Stimulated activated memory B cell treated with anti-CD40 and anti-IgM and Interleukin-4, amounts not matched to agents 10 μg/mL and 1 μg/mL and 100 μg/mL, for 72 hours (primary cell): ENCODE measurements at places on chromosomes 1 and 21.

DNA sequence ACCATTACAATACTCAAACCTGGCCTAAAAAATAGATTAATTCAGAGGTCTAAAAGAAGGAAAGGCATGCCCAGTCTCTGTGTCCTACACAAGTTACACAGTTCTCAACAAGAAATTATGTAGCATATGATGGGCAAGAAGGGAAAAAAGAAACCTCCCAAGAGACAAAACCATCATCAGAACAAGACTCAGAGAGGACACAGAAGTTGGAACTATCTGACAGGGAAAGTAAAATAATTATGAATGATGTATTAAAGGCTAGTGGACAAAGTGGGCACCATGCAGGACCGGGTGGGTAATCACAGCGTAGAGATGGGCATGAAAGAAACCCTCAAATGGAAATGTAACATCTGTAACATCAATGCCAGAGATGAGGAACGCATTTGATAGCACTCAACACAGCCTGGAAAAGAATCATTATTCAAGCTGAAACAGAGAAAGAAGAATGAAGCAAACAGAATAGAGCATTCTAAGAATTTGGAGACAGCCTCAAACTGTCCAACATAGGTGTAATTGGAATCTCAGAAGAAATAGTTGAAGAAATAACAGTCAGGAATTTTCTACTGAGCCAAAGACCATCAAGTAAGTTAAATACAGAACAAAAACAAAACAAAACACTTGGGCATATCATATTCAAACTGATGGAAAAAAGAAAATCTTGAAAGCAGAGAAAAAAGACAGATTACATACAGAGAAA, 29.7 kb downstream of the PER3 start:
- peaks cover 30% of the 10 kb centered on the region for H3K36me3 ChIP-seq
- ATAC-seq: no peak
- H3K27me3 ChIP-seq: no peaks in the 10 kb centered on the region

DNA sequence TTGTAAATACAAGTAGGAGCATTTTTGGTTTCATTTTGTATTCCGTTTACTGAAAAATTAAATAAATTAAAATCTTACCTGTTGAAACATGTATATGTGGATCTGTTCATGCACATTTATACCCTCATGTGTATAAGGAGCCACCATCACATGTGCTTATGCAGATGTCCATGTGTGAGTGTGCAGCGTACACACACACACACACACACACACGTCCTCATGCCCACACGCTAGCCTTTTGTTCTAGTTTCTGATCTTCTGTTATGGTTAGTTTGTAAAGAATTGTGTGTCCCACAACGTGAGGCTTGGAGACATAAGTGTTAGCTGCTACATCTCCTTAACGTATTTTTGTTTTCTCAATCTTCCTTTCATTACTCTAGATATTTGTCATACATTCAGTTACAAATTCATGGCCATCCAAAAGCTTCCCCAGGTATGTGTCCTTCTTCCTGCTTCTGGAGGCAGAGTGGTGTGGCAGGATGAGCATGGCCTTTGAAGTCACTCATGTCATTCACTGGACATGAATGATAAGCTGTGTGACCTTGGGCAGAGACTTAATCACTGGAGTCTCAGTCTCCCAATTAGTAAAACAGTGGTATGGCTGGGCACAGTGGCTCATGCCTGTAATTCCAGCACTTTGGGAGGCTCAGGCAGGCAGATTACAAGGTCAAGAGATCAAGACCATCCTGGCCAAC, 54.6 kb downstream of the TENT5C start:
- no peak for ATAC-seq
- H3K4me3 ChIP-seq: peak overlapping the region; percentile 26
- no peaks in the 10 kb centered on the region for H3K27me3 ChIP-seq
- peaks cover 6% of the 10 kb centered on the region for H3K36me3 ChIP-seq
- H3K27ac ChIP-seq: peak overlapping the region; percentile 52

DNA sequence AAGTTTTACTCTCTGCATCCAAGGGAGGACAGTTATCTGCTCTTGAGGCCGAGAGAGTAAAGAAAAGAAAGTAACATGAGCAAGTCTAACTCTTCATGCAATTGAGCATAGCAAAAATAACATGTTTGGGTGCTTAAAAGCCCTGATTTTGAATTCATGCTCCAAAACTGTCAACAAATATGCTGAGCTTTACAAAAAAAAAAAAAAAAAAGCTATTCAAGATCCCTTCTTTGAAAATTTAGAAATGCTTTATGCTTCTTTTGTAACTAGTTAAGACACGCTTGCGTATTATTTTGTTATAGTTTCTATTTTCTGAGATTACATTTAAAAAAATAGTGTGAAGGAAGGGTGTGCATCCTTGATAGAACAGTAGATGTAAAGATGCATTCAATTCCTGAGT, 1733.0 kb downstream of the MRPL39 start:
- H3K27me3 ChIP-seq: no peaks in the 10 kb centered on the region
- H3K27ac ChIP-seq: no peak overlapping the region
- no peak for ATAC-seq
- H3K4me3 ChIP-seq: no peak overlapping the region
- no peaks in the 10 kb centered on the region for H3K4me1 ChIP-seq

- peaks cover 17% of the 10 kb centered on the region for H3K36me3 ChIP-seq
- H3K27ac ChIP-seq: no peak overlapping the region
- H3K27me3 ChIP-seq: no peaks in the 10 kb centered on the region
- no peak overlapping the region for H3K4me3 ChIP-seq
- no peak for ATAC-seq
- no peaks in the 10 kb centered on the region for H3K4me1 ChIP-seq
Measured at GRCh38 chr1:245879091-245879490, 628.0 kb downstream of the SMYD3 start.

DNA sequence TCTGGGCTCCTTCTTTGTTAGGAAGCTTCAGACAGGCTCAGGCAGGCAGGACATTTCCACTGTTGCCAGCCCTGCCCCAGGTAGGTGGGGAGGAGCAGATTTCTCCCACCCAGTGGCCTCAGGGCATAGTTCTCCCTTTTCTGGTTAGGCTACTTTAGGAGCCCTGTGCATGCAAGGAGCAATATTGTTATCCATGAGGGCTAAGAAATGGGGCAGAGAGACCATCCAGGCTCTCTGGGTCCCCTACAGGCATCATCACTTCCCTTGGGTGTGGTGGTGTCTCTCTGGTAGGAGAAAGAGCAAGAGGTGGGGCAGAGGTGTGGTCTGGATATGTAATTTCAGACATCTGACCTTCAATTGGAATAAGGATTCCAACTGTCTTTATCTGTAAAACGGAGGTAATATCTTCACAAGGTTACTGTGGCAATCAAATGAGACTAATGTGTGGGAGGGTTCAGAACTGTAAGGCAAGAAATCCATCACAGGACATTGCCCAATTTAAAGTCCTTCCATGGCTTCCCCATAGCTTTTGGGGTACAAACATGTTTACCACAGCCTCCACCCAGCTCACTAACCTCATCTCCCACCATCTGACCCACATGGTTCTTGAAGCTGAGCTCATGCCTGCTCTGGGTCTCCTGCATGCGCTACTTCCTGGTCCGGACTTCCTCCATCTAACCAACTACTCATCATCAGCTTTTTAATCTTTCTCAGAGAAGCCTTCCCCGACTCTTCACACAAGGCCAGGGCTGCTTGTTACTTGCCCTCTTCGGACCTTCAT, 26.1 kb downstream of the PCAT6 start:
- peaks cover 29% of the 10 kb centered on the region for H3K4me1 ChIP-seq
- no peak overlapping the region for H3K27ac ChIP-seq
- peaks cover 8% of the 10 kb centered on the region for H3K27me3 ChIP-seq
- ATAC-seq: no peak

- H3K4me1 ChIP-seq: peaks cover 19% of the 10 kb centered on the region
- ATAC-seq: no peak
- peaks cover 50% of the 10 kb centered on the region for H3K36me3 ChIP-seq
- no peak overlapping the region for H3K27ac ChIP-seq
- H3K4me3 ChIP-seq: no peak overlapping the region
Measured at GRCh38 chr1:243273945-243274344, 18.1 kb downstream of the SDCCAG8 start.

GRCh38 chr1:37055631-37056030, 21.3 kb upstream of the GRIK3 start:
- no peaks in the 10 kb centered on the region for H3K4me1 ChIP-seq
- H3K36me3 ChIP-seq: no peaks in the 10 kb centered on the region
- H3K27ac ChIP-seq: no peak overlapping the region
- no peak for ATAC-seq
- no peaks in the 10 kb centered on the region for H3K27me3 ChIP-seq
- no peak overlapping the region for H3K4me3 ChIP-seq

- H3K36me3 ChIP-seq: no peaks in the 10 kb centered on the region
- H3K27me3 ChIP-seq: no peaks in the 10 kb centered on the region
- H3K27ac ChIP-seq: no peak overlapping the region
- ATAC-seq: no peak
- H3K4me3 ChIP-seq: no peak overlapping the region
Measured at GRCh38 chr21:16624479-16625118, 888.2 kb upstream of the CXADR start.

DNA sequence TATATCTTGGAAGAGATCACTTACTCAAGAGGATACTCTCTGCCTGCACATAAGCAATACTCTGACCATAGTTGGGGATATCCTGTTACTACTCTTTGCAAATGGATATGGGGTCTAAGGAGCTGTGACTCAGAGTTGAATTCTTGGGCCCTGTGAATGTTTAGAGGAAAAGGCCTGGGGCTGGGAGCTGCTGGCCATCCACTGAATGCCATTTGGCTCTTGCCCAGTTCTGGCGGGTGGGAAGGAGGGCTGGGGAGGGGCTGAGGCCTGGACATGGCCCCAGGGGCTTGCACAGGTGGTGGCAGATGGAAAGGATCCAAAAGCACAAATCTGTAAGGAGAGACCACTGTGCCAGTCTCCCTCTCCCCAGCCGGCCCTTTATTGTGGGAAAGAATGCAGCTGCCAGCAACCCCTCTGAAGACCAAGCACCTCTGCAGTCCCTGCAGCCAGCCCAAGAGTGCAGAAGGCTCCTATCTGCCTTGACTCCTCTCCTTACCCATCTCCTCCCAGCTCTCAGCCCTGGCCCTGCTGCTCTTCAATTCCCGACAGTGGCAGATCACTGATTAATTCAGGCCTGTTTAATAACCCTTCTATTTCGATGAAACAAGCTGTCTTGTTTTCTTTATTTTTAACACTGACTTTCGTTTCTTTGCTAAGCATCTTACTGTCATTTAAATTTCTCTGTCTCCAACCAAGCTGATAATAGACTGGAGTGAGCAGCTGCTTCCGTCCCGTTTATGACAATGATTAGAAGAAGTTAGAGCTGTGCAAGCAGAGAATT, 12.1 kb downstream of the PLXNA2 start:
- ATAC-seq: no peak
- peaks cover 7% of the 10 kb centered on the region for H3K4me1 ChIP-seq
- peaks cover 33% of the 10 kb centered on the region for H3K27me3 ChIP-seq
- H3K4me3 ChIP-seq: no peak overlapping the region

DNA sequence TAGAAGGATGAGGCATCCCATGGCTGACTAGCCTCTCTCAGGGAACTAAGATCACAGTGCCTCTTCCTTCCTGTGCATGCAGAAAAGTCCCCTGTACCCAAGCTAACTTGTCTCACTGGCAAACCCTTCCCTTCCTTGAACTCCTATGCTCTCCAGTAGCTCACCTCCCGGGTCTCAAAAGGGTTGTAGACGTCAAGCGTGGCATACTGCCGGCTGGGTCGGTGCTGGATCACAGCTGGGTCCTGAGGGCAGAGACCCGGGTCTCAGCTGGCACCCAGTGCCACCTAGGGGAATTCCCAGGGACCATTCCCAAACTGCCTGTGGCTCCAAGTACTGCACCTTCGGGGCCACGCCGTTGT, 688 bp downstream of the SCAMP3 start:
- H3K27me3 ChIP-seq: no peaks in the 10 kb centered on the region
- peak overlapping the region; percentile 96 for H3K4me3 ChIP-seq
- ATAC-seq: peak; percentile 26

- H3K27me3 ChIP-seq: peaks cover 70% of the 10 kb centered on the region
- ATAC-seq: no peak
- no peaks in the 10 kb centered on the region for H3K4me1 ChIP-seq
- H3K36me3 ChIP-seq: no peaks in the 10 kb centered on the region
- no peak overlapping the region for H3K4me3 ChIP-seq
Measured at GRCh38 chr1:44129616-44130500, 11.2 kb downstream of the KLF17 start.

DNA sequence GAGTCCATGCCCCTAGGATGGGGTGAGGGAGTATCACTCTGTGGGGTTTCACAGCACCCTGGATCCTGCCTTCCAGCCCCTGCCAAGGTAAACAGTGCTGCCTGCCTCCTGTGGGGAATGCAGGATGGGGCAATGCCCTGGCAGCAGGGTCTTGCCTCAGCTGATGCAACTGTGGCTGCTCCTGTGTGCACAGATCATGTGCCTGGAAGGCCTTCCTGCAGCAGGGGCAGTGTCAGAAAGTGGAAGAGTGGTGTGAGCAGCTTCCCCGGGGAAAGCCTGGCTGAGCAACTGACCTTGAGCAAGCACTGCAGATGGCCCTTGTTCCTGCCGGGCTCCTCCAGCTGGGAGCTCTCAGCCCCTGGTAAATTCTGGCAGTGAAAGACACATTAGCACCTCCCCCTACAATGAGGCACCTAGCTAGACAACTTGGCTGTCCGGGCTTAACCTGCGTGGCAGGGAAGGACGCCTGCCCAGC, 9.9 kb downstream of the TOR3A start:
- ATAC-seq: no peak
- no peak overlapping the region for H3K4me3 ChIP-seq
- H3K27ac ChIP-seq: peak overlapping the region; percentile 86
- no peaks in the 10 kb centered on the region for H3K27me3 ChIP-seq
- H3K36me3 ChIP-seq: peaks cover 67% of the 10 kb centered on the region

DNA sequence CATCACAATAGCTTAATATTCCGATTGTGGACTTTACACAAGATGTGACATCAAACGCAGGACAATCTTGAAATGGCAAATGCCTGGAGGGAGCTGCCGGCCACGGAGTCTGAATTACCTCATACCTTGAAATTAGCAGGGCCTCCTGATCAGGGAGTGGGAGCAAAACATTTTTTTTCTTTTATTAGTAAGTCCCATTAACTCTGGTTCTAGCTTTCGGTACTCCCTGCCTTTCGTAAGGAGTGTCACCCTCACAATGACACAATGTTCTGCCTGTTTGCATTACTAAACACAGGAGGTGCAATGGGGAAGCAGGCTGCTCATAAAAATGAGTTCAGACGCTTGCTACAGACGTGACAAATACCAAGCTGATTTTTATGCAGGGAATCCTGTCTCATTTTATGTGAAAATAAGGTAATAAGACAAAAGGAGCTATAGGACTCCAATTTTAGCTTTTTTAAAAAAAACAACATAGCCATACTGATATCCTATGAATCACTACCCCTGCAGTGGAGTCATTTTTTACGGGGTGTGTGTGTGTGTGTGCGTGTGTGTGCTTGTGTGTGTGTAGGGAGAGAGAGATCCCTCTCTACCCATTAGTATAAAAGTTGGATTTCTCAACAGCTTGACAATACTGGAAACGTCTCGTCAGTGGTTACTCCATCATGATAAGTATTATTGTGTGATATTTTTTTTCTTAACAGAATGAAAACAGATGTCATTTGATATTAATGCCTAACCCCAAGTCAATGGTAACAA, 205.1 kb upstream of the RUNX1 start:
- no peaks in the 10 kb centered on the region for H3K27me3 ChIP-seq
- H3K36me3 ChIP-seq: peaks cover 5% of the 10 kb centered on the region
- H3K4me3 ChIP-seq: no peak overlapping the region
- H3K27ac ChIP-seq: no peak overlapping the region
- no peak for ATAC-seq

GRCh38 chr1:92587445-92587844, 100.7 kb upstream of the GFI1 start:
- H3K27me3 ChIP-seq: no peaks in the 10 kb centered on the region
- ATAC-seq: peak; percentile 83
- H3K27ac ChIP-seq: no peak overlapping the region
- H3K4me1 ChIP-seq: peaks cover 9% of the 10 kb centered on the region

- H3K4me3 ChIP-seq: no peak overlapping the region
- peak overlapping the region; percentile 93 for H3K27ac ChIP-seq
- H3K36me3 ChIP-seq: peaks cover 25% of the 10 kb centered on the region
- peaks cover 92% of the 10 kb centered on the region for H3K4me1 ChIP-seq
Measured at GRCh38 chr1:21298981-21299391, 8.7 kb upstream of the ECE1 start.
